ENCODE measurements at places on chromosomes 7 and 10.

GRCh38 chr7:37534893-37535610 lies 86.4 kb upstream of the ELMO1 start:
- no peak for DNase-seq

- no peak for DNase-seq
Measured at GRCh38 chr7:115740043-115740442, 290.5 kb downstream of the TFEC start.

GRCh38 chr7:110688908-110689307 lies 402.0 kb upstream of the LRRN3 start:
- DNase-seq, result no peak

DNA sequence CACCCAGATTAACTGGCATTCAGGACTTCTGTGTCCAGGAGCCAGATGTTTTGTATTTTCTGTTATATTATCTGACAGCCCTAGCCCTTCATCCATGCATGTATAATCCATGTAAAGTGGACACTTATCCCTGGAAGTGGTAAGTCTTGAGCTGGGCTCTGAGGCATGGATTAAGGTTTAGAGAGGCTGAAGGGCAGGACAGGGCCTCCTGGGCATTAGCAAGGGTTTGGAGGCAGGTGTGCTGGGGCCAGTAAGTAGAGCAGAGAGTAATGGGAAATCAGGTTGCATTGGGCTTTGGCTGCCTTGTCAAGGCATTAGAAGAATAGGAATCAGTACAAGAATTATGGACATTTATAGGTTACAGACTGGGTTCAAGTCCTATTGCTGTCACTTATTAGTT lies 138.0 kb downstream of the DYNC1I1 start:
- no peak for DNase-seq

- DNase-seq, result no peak
Measured at GRCh38 chr7:46710927-46711326, 789.9 kb upstream of the IGFBP3 start.

DNA sequence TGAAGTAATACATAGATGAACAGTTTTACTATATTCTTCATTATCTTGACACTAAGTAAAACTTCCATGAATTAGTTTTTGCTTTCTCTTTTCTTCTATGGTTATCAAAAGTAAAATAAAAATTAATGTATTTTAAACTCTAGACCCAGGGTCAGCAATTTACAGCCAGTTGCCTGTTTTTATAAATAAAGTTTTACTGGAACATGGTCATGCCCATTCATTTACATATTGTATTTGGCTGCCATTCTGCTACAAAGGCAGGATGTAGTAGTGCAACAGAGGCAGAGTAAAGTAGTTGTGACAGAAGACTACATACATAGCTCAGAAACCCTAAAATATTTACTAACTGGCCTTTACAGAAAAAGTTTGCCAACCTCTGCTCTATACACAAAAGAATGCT lies 98.8 kb downstream of the CNOT4 start:
- no peak for DNase-seq

- DNase-seq, result no peak
Measured at GRCh38 chr7:2309889-2310331, 4.3 kb downstream of the SNX8 start.

DNA sequence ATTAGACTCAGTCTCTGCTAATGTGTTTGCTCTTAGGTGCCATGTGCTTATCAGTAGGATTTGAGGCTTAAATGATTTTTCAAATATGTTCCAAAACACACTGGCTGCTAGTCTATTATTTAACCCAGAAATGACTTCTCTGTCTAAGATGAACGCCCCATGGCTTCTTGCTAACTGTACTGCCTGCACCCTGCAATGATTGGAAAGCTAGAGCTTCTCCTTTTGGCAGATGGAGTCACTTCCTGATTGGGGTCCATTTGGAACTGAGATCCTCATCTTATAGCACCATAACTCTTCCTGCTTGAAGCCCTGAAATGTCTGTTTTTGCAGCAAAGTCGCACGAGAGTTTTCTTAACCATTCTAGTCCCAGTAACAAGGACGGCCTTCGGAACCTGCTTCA lies 186.5 kb upstream of the ADO start:
- no peak for DNase-seq

GRCh38 chr10:123073187-123073586 lies 62.6 kb upstream of the HMX3 start:
- no peak for DNase-seq

Data from CD4-positive, alpha-beta T cell (primary cell).